ENCODE measurements at places on chromosomes 3 and 15.

DNA sequence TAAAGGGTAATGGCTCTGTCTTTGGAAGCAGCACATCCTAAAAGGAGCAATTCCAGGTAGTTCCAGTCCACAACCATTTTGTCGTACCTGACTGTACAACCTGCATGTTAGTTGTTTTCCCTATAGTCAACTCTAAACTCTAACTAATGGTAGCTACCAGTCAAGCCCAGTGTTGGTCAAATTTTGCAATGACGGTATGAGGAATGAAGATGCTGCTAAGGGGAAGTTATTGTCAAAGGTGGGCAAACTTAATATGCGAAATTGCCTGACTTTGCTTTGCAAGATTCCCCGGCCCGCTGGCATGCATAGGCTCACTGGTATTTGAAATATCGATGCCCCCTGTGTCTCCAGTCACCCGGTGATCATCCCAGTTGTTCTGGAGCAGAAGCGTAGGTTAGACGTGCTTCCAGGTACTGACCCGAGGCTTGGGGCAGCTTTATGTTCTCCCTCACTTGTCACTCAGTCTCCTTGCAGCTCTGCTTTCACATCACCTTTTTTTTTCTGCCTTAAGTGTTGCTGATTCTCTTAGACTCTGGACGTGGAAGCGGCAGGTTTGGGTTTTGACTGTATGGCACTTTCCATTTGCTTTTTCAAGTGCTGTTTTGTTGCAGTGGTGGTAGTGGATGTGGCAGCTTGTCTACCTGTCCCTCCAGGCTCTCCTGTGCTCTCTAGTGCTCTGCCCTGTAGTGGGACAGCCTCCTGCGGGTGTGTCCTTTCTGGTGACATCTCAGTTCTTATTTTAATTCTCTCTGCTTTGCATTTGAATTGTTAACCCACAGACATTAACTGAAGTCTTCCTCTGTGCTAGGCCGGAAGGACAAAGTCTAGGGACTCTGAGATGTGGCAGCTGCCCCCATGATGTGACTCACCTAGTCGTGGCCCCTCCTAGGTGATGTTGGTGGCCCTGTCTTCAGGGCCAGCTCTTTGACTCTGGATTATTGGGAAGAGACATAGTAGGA is 95.8 kb upstream of the UMPS start:
- DNase-seq = no peak

- DNase-seq = no peak
Measured at GRCh38 chr15:76711351-76711827, 193.8 kb downstream of the SCAPER start.

DNA sequence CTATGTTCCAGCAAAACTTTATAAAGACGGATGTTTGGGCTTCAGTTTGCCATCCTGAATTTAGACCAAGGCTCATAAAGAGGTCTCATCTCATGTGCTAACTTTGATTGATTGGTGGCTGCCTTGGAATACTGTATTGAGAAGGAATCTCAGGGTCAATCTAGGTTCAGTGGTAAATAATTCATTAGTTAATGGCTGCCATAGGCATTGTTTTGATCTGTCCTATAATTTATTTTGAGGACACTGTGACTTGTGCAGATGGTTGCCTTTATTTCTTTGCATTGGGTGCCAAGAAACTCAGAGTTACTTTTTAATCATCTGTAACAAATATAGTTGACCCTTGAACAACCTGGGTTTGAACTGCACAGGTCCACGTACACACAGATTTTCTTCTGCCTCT is 159.8 kb downstream of the B3GALNT1 start:
- no peak for DNase-seq

DNA sequence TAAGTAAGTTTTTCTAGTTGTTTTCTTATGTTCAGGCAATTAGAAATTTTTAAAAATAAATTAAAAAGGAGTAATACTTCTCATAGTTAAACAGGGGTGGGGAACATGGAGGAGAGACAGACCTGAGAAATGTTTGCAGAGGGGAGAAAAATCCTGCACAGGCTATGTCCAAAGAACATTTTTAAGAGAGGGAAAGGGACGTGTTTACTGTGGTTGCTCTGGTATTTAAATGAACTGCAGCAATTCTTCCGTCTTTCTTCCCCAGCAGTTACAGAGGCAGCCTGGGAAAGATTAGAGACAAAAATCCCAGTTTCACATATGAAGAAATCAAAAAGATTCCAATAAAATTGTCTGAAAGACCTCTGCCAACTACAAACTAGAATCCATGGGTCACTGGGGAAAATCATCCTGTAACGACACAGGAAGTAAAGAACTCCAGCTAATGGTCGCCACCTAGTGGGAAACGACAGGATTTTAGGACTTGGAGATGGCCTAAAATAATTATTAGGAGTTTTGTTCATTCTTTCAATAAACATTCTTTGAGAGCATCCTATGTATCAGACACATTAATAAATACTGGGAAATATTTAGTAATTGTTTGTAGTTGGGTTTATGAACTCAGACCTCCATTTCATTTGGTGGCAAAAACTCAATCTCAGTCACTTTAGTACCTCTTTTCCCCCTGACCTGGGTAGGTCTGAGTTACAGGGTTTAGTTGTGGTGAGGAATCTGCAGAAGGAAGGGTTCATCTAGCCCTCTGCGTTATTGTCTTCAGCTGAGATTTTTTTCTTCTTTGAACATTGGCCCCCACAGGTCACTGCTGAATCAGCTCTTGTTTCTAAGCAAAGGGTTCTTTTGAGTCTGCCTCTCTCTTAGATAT is 69.9 kb upstream of the GOLIM4 start:
- peak; percentile 75 for DNase-seq

DNA sequence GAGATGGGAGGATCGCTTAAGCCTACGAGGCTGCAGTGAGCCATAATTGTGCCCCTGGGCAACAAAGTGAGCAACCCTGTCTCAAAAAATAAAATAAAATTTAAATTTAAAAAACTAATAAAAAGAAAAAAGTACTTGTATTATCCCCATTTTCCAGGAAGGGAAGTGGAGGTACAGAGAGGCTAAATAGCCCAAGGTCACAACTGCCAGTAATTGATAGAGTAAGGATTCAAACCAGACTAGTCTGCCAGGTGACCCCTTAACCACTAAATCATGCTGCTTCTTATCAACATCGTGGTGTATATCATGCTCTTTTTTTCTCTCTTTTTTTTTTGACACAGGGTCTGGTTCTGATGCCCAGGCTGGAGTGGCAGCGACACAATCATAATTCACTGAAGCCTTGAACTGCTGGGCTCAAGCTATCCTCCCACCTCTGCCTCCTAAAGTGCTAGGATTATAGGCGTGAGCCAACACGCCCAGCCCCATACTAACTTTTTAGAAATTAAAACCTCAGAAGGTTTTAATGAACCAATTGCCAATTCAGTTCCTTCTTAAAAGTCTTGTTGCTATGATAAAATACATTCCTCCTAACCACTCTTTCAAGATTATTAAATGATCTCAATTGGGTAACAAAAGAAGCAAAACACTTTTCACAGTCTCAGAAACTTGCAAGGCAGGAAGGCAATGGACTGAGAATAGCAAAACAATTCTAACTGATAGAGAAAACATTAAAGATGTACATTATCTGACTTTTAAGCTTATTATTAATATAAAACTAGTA is 30.5 kb downstream of the HERC1 start:
- DNase-seq = no peak

GRCh38 chr3:186067360-186068242 is 41.3 kb downstream of the ETV5 start:
- DNase-seq = no peak

GRCh38 chr3:64163019-64163754 is 62.1 kb downstream of the PRICKLE2 start:
- DNase-seq = no peak

GRCh38 chr3:112321867-112322652 is 10.9 kb upstream of the CD200 start:
- no peak for DNase-seq

Data from NCI-H2107 (cell line).